A549 (cell line): ENCODE measurements at places on chromosomes 5 and 9.
A peak's percentile ranks its signal among the peaks of the same experiment; 100 is the strongest.

DNA sequence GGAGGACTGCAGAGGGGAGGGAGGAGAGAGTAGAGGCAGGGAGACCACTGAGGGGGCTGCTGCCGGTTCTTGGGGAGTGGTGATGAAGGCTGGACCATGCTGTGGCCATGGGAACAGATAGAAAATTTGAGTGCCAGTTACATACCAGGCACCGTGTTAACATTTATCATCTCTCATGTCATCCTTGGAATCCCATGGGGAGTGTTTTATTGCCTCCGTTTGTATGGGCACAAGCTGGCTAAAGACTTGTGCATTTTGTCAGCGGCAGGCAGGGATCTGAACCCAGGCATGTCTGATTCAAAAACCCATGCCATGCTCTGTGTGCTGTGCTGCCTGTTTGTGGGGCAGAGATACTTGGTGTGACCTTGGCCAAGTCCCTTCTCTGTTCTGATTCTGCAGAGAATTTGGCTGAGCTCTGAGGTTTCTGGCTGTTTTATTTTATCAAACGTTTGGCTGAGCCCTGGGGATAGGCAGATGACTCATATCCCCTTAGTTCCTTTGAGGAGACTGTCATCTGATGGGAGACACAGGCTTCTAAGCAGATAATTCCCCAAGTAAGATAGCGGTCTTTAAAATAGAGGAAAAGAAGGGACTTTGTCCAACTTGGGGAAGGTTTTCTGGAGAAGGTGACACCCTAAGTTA is 22.2 kb downstream of the COL27A1 start:
- DNase-seq = peak; percentile 26

DNA sequence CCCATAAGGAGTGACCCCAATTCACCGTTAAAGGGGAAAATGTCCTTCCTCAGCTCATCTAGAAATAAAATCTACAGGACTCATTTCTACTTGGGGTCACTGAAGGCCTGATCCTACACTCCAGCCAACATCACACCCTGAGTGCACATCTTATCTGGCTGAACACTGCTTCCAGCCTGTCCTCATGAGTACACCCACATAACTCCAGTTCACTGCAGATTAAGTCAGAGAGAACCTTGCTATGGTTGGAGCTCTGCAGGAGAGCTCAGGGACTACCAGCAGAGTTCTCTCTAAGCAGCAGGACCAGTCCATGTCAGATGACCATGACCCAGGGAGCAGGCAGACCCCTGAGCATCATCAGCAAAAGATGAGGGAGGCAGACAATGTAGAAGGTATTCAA is 126.9 kb upstream of the MAP3K1 start:
- DNase-seq = no peak

GRCh38 chr5:127995556-127995955 is 88.0 kb upstream of the SLC12A2 start:
- no peak for DNase-seq

DNA sequence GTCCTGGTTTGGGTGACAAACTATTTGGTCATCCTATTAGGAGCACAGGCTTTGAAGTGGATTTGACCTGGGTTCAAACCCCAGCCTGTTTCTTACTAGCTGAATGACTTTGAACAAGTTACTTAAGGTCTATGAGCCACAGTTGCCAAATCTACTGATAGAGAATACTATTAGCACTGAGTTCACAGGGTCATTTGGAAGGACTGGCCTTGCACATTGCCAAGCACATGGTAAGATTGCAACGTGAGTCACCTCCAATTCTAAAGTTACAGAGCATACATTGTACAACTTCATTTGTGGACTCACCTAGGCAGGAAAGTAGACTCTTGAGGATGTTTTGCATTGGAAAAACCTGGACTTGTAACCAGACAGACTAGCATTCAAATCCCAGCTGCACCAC is 38.9 kb downstream of the MFAP3 start:
- no peak for DNase-seq

- no peak for DNase-seq
Observed at GRCh38 chr5:148858547-148858946, 32.1 kb downstream of the ADRB2 start.

DNA sequence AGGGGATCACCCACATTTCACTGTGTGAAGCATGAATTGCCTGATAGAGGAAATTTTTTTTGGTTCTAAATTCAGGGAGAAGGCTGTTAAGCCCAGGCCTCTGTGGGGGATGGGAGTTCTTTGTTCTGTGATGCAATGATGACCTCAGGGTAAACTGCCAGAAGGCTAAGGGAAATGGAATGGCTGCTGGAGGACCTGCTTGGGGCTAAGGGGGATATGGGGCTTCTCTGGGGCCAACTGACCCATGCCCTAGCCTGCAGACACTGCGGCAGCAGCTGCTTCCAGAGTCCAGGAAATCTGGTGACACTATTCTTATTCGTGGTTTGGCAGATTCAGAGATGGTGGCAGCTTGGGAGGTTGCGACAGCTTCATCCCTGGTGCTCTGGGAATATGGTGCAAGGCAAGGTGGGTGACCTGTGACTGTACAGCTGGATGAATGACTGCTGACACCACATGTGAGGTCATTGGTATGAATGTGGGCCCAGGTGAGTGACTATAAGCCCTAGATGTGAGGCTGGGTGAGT is 30.3 kb downstream of the VCP start:
- no peak for DNase-seq

DNA sequence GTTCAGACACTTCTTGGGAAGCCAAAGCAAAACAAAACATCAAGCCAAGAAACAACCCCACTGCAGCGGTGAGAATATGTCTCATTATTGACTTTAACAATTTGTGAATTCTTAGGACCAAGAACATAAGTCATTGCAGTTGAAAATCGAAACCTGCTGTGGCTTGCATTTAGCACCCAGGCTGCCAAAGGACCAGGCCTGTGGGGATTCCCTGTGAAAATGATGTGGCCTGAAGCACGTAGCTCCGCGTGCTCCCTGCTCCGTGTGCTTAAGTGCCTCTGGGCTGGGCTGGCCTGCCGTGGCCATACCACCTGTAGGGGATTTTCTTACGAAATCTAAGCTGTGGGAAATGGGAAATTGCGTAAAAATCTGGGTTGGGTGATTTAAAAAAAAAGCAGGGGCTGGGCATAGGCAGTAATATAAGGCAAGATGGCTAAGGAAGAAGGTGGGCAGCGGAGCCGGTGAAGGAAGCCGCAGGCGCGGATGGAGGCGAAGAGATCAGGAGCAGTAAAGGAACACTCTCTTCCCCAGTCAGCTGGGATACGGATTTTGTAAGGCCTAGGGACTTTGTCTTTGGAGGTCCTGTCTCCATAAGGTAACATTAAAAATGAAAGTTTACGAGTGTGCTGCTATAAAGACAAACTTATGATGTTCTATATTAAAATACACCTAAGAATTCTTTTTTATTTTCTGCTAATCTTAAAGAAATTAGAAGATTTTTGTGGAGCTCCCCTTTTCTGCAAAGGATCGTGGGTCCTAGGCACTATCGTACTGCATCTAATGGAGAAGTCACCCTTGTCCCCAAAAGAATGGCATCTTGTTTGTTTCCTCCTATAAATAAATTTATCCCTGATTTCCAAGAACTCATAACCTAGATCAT is 189.6 kb upstream of the SEMA6A start:
- no peak for DNase-seq

DNA sequence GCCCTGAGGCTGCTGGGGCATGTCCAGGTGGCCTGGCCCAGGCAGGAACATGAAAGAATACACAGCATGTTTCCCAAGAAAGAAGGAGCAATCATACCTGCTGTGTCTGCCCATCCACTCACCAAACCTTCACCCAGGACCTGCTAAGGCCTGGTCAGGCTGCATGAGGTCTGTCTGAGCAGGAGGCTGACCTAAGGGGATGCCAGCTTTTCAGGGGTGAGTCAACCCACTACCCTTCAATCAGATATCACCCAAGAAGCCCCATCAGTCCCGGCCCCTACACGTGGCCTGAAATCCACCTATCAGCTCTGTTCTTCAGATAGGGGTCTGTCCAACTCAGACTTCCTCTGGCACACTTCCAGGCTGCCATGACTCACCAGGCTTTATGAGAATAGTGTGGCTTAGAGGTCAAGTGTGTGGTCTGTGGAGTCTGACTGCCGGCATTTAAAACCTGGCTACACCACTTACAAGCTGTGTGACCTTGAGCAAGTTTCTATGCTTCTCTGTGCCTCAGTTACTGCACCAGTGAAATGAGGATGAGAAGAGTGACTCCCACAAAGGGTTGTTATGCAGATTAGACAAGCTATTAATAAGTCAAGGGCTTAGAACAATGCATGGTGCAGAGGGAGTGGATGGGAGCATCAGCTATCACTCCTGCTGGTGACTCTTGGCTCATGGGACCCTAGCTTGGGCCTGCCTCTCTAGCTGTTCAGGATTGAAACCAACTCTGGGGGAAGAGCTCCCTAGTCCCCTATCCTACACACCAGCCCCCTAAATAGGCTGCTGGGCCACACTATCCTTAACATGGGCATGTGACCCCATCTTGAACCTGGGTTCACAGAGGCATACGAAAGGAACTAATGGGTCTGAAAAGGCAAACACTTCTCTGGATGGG is 130.3 kb downstream of the PAX5 start:
- peak; percentile 66 for DNase-seq
